ENCODE measurements at places on chromosomes 3 and 15.

DNA sequence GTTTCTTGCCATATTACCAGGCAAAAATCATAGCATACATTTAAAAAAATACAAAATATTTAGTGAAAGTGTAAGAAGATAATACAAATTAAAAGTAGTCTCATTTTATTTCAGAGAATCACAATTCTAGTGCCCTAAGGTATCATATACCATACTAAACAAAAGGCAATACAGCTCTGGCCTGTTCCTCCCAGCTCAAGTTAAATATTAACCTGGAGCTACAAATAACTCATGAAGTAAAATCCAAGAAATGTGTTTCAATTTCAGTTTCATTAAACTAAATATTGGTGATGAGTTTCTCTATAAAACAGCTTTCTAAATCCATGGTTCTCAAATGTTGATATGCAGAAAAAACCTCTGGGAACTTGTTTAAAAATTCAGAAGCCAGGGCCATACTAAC is 67.7 kb downstream of the INO80 start:
- DNase-seq: no peak

DNA sequence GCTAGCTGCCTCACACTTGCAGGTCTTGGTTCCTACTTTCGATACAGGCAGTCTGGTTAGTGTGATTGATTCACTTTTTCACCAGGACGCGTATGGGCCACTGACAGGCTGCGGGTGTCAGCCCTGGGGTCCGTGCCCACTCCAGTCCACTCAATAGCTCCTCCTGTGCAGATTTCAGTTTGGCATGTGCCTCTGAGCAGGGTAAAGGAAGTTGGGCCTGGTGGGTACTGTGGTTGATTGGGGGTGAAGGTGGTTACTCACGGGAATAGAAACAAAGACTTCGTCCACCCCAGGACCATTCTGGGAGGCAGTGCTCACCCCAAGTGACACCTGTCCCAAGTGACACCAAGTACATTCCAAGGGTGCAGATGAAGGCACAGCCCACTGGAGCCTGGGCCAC is 62.3 kb downstream of the EPHB1 start:
- no peak for DNase-seq

- no peak for DNase-seq
Measured at GRCh38 chr3:130834476-130834875, 59.4 kb upstream of the ATP2C1 start.

- DNase-seq: no peak
Measured at GRCh38 chr3:46124216-46125177, 83.6 kb downstream of the CCR1 start.

- DNase-seq: no peak
Measured at GRCh38 chr3:56989169-56989976, 71.1 kb upstream of the SPATA12 start.

GRCh38 chr3:101884776-101885175 is 35.5 kb downstream of the NFKBIZ start:
- no peak for DNase-seq

DNA sequence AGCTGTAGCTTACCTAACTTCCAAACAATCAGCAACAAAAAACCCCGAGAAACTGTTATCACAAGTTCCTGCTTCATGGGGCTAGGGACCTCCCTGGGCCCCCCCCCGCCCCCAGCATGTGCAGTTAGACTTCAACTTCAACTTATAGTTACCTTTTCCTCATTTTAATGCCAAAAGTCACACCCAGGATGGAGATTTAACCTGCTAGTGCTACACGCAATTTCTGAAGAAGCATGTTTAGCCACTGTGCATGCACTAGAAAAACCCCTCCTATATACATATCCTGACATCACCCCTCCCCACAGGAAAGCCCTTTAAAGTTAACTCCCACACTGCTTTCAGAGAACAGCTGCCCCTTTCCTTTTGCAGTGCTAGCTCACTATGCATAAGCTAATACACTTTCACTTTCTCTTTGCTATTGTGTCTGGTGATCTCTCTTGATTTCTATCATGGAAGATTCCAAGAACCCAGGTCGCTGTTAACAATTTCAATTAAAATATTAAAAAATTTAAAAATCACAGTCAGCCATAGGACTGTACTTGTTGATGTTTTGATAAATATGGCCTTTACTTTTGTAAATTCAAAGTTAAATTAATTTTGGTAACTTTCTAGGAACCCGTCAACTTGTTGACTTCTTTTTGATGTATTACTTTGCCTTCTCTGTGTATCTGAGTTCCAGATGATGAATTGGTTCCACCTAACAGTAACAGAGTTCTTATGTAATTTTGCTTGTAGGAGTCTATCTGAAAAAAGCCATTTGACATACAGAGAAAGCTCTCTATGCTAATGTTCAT is 75.2 kb upstream of the ACAD9 start:
- peak; percentile 50 for DNase-seq

DNA sequence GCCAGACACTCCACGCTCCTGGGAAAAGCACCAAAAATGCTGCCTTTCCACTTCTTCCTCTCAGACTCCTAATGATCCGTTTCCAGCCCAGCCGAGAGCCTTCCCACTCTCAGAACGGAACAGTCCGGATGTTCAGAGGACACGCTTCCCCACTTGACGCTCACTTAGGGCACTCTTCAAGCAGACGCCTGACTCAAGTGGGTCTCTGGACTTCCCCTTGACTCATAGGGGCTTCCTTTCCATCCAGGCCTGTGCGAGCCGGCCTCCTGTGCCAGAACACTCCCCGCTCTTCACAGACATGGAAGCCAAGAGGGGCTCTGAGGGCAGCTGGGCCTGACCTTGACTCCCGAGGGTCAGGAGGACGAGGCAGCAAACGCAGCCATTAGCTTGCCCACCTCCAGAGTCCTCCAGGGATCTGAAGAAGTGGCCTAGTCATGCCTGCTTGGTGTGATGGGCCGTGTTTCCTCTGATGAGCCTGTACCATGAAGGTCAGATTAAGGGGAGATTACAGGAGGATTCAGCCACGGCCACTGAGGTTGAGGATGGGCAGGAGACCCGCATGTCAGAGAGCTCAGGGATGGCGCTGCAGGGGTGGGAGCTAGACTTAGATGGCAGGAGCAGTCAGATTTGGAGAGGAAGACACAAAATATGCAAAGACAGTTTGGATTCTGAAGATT is 114.7 kb upstream of the TLE3 start:
- DNase-seq: no peak

DNA sequence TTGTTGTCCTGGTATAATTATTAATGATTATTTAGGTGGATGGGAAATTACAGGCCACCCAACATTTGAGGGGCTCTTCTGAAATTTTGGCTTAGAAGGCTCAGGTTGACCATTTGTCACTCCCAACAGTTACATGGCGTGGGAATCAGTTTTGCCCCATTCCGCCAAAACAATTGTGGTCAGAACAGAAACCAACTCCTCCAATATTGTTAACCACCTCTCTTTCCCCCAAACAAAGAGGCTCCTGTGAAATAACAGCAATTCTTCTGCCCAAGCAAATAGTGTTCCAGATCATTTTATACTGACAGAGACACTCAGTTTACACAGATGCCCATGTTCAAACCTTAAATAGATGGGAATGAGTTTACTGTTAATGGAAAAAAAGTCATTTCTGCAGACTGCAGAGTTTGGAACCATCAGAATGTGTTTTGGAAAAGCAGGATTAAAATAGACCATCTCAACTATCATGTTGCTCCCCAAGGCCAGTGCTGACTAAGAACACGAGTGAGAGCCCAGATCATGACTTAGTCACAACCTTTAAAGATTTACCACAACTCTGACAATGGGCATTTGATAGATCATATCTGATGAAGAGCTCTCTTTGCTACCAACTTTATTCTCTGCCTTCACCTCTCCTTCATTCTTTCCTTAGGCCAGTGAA is 102.1 kb downstream of the DUT start:
- no peak for DNase-seq

DNA sequence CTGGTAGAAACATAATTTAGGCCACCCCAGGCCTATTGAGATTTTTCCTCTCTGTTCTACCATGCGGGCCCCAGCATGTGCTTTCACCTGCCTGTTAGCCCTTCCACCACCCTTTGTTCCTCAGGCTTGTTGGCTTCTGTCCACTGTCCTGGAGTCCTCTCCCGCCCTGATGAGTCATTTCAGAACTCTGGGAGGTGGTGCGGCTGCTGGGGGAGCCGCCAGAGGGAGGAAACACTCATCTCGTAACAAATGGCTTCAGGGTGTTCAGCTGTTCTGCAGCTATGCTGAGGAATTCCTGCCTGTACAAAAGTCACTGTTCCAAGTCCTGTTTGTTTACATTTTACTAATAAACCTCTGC is 36.3 kb downstream of the LRTM1 start:
- DNase-seq: peak; percentile 70

DNA sequence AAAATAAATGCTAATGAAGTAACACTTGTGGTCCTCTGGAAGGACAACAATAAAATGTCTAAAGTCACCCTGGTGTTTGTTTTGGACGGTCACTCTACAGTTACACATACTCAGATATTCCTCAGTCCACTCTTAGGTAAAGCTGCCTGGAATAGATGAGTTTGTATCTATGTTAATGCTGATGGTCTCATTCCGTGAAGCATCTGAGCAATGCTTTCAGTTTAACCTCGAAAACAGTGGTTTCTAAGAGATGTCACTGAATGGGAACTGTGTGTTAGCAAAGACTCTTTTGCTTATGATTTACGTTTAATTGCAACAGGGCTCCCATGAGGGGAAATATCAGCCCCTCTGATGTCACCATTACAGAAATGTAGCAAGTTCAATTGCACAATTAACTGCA is 49.1 kb downstream of the FBN1 start:
- no peak for DNase-seq

- DNase-seq: no peak
Measured at GRCh38 chr3:50549226-50549625, 18.3 kb downstream of the C3orf18 start.

GRCh38 chr3:149657321-149657925 is 402 bp downstream of the WWTR1 start:
- peak; percentile 52 for DNase-seq

- no peak for DNase-seq
Measured at GRCh38 chr3:159760046-159760445, 228.6 kb upstream of the IL12A start.

DNA sequence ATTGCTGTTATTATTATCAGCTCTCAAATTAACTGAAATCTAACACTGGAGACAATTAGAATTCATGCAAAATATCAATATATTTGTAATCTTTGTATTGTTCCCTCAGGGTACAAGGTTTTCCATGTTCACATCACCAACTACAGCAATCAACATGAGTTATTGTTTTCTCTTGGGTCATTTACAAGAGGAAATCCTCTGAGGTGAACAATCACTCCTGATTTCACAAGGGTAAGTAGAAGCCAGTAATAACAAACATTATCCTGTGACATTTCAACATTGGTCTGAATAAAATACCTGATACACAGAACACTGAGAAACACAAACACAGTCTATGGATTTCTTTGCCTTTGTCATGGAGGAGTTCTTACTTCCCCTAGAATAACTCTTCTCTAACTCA is 174.0 kb downstream of the SUCNR1 start:
- DNase-seq: no peak

GRCh38 chr15:100193277-100193860 is 148.4 kb downstream of the ADAMTS17 start:
- DNase-seq: no peak

GRCh38 chr15:51097553-51098330 is 3.0 kb upstream of the TNFAIP8L3 start:
- DNase-seq: no peak

DNA sequence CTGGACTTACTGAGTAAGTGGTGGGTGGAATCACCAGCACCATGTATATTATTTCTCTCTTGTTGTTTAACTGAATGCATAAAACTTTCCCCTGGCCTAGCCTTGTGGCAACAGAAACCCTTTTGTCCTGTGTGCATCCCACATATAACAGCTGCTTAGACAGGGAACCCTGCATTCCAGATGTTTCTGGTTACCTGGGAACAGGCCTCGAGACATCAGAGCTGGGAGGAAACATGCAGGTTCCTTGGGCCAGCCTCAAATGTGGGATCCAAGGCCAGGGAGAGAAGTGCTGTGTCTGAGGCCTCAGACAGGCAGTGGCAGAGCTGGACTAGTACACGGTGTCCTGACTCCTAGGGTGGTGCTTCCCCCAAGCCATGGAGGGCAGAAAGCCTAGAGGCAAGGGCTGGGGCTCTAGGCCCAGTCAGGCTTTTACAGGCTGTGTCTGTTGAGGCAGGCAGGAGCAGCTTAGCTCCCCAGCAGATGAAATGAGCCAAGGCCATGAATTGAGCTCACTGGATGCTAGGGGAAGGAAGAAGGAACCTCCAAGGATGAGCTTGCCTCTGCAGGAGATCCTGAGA is 57.7 kb downstream of the ITGA11 start:
- DNase-seq: no peak

DNA sequence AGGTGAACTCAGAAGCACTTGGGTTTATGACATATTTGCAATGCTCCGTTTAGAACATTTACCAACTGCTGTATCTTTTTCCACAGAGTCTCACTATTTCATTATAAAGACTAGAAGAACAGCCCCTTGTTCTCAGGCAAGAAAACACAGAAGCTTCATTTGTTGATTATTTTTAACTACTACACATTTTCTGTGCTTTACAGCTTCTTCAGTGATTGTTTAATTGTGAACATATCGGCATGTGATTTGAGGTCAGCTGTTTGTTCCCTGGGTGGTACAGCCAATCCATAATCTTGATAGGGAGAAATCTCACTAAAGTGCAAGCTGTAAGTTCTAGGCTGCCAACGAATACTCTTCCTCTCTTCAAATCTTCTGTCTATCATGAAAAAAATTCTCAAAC is 31.0 kb upstream of the DLG1 start:
- DNase-seq: no peak

DNA sequence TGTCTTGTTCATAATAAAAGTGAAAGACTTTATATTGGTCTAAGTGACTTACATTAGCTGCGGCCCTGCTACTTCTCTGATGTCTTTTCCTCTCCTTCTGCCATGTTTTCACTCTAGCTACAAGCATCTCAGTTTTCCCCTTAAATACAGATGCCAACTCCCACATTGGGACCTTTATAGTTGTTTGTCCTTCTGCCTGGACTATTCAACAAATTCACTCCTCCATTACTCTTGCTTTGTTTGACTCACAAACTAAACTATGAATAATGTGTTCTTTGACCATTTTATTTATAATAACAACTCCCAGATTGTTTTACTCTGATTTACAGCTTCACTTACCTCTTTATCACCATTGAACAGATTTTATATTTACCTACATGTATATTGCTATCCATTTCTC is 1369.9 kb downstream of the SI start:
- no peak for DNase-seq

DNA sequence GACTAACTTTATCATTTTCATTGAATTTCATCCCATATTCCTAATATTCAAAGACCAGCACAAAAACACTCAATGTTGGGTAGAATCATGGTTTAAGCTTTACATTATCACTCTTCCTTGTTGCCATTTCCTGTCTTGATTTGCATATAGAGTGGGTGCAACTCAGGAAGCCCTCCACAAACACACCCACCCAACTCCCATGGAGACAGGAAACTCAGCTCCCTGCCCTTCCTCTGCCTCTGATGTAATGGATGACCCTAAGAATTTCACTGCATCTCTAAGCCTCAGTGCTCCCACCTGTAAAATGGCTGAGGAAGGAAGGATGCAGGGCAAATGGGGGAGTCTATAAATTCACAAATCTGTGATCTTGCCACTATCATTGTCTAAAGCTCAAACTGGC is 98.1 kb upstream of the BFSP2 start:
- no peak for DNase-seq
